ENCODE measurements at places on chromosomes 2 and 18.

DNA sequence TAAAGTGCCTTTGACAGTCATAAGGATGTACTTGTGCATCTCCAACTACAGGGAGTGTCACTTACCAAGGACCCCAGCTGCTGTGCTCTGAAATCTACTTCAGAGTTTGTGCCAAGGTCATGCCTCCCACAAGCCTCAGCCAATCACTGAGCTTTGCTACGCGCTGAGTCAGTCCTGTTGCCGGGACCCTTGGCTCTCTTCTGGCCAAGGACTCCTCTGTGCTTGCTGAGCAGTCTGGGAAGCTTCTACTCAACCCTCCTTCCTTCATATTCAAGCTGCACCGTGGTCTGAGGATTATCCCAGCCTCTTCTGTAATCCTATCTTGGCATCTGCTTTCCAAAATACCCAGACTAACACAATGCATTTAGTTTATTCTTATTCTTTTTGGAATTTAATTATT is 398.9 kb upstream of the FANCL start:
- DNase-seq = no peak

GRCh38 chr18:14941256-14941655 is 193.3 kb downstream of the ANKRD30B start:
- no peak for DNase-seq

DNA sequence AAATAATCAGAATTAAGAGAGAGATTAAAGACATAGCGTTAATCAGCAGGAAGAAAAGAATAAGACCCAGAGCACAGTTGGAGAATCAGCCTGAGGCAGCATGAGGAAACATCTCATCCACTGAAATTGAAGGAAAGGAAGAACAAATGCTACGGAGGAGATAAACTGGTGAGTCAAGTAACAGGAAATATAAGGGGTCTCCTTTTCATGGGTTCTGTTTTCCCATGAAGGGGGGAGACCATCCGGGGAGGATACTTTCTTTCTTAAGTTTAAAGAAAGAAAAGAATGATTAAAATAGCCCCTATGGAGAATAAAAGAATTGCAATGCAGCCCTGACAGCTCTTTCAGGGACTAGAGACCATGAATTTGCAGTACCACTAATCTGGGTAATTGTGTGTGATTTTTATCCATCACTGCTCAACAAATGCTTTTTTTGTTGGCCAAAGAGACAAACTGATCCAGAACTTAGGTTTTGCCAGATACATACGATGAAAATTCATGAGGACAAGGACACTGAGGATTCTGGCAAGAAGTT is 17.7 kb downstream of the ROCK2 start:
- DNase-seq = no peak

DNA sequence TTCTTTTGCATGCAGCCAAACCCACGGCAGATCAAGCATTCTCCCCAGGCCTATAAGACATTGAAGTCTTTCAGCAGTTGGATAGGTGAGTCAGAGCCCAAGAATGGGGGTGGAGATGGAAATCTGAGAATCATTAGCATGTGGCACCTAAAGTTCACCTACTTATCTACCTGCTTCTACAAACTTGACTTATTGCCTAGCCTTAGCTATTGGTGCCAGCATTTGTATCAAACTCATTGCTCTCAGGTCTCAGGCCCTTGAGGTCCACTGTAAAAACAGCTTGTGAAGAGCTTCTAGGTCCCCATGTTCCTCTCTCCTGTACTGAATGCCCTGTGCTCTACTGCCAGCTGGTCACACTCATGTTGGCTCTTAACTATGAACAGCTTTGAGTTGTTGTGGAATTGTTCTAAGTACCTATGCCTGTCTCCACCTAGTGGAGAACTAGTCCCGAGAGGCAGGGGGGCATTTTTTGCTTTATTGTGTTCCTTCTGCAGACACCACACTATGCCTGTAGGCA is 278.4 kb upstream of the SPRED2 start:
- DNase-seq = no peak

DNA sequence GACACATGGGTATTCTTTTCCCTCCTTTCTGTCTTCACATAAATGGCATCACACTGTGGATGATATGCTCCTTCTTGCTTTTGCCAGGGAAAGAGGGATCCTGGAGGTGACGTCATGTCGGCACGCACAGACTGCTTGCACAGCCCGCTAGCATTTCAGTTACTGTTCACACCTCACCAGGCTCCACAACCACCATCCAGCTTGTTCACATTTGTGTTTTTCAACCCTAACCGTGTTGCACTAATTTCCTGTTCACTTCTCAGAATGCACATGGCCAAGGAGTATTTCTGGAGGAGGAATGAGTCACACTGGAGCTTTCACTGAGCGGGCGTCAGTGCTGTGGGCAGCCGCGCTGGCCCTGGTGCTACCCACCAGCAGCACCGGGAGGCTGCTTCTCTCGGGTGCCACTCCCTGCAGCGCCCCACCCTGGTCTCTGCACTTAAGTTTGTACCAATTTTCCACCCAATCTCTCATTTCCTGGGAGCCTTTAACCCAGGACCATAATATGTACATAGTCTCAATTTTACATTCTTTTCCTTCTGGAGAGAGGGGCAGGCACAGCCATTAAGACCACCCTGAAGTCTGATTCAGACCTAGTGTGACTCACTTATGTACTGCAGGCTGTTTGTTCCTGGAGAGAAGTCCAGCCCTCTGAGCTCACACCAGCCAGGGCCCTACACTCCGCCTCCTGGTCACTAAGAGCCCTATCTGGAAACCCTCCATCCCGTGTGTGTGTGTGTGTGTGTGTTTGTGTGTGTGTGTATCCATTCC is 65.1 kb downstream of the MBP start:
- peak; percentile 51 for DNase-seq

DNA sequence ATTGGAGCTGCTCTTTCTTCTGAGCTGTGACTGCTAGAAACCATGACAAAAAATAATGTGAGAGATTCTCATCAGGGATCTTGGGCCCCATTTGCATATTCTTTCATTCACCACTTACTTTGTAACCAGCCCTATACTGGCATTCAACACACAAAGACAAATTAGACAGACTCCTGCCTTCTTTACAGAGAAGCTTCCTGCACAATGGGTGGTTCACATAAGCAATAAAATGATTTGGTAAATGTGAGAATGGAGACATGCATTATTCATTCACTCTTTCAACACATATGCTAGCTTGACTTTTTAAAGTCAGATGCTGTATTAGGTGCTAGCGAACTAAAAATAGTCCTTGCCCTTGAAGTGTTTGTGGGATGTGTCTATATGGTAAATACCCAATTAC is 174.4 kb downstream of the NCKAP5 start:
- no peak for DNase-seq
